Activated CD8-positive, alpha-beta memory T cell treated with anti-CD3 and anti-CD28 coated beads, Interleukin-2, amount 50 U/mL, for 4 hours (primary cell): ENCODE measurements at places on chromosomes 13 and 19.
A peak's percentile ranks its signal among the peaks of the same experiment; 100 is the strongest.

DNA sequence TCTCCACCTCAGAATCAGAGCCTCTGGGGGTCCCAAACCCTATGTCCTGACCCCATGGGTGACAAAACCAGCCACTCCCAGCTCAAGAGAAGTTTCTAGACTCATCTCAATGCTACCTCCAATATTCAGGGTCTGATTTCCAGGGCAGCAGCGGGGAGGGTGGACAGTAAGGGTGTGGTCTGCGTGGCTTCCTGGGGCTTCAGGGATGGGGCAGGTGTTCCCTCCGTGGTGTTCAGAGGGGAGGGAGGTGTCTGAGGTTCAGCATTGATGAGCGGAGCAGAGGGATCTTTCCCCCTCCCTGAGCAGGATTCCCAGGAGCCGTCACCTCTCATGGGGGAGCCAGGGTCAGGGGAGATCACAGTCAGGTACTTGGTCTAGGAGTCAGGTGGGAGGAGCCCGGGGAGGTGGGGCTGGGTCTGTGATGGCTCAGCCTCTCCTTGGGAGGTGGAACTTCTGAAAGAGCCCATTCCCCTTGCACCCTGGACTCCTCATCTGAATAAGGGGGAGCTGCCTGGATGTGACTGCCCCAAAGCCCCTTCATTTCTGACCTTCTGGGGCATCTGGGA lies 2.9 kb downstream of the LILRA2 start:
- no peak for DNase-seq

- DNase-seq: no peak
Measured at GRCh38 chr13:93953841-93954240, 525.6 kb downstream of the DCT start.

- DNase-seq: no peak
Measured at GRCh38 chr13:45621950-45622349, 6.4 kb upstream of the ERICH6B start.

DNA sequence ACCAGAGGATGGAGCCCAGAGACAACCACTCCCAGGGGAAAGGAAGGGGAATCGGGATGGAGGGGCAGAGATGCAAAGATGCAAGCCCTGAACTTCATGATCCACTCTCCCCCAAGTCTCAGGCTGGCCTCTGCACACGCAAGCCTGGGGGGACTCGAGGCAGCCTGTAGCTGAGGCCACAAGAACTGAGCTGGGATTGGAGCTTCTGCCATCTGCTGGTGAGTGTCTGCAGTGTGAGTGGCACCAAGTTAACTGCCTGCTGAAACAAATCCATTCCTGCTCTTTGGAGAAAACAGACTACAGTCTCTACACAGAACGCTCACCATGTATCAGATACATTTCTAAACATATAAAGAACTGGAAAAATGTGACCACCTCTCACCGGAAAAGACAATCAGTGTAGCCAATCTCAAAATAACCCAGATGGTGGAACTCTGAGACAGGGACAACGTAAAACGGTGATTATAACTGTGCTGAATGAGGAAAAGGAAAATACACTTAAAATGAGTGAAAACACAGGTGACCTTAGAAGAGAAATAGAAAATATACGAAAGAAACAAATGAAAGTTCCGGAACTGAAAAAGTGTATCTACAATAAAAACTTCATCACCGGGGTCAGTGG lies 62.1 kb downstream of the KLF2 start:
- DNase-seq: peak; percentile 56

DNA sequence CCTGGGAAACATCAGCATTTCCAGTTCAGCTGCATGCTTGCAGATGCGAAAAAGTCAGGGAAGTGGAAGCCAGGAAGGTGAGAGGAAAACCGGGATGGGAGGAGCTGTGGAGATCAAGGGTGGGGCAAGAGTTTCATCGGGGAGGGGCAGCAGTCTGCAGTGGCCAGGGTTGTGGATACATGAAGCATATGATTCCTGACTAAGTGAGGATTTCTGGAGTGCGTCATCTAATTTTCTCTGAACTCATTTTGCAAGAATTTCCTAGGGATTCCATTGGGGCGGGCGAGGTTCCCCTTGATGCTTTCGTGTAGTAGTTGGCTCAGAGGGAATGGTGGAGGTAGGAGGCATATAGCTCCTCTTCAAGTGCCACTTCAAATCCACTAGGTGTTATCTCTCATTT lies 344.1 kb upstream of the TMTC4 start:
- DNase-seq: no peak

GRCh38 chr13:42847891-42848663 lies 66.7 kb downstream of the FAM216B start:
- DNase-seq: no peak

DNA sequence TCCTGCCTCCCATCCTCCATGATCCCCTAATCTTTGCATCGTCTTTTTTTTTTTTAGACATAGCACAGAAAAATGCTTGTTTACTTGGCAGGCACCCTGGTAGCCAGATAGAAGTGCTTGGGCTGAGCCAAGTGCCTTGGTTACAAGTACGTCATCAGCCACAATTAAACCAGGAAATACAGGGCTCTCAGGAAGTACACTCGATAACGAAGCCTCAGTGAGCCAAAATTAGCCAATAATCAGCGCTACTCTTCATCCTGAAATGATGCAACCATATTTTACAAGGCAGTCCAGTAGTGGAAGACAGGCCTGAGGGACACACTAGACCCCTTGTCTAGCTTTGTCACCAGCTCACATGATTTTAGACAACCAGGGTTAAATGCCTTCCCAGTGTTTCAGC lies 194.0 kb upstream of the NBEA start:
- DNase-seq: no peak

DNA sequence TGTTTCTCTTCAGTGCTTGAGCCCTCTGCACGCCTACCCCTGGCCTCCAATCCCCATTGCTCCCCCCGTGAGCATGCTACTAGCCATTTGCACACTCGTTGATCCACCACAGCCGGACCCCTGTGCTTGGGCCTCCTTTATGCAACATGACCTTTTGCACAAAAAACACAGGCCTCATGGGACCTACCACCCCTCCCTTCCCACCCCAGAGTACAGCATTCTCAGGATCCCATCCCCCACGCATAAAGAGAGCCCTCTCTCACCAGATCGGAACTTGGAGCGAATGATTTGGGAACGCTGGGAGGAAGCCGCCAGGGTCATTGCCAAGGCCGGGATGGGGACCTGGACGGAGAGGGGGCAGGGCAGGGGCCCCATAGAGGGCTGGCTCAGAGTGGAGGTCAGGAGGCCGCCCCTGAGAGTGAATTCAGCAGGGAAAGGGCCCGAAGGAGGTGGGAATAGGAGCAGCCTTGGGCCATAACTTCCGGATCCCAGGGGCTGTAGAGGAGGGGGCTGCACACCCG lies 754 bp downstream of the MAMSTR start:
- no peak for DNase-seq

- peak; percentile 62 for DNase-seq
Measured at GRCh38 chr19:56105090-56105701, 15.9 kb downstream of the ZNF787 start.

DNA sequence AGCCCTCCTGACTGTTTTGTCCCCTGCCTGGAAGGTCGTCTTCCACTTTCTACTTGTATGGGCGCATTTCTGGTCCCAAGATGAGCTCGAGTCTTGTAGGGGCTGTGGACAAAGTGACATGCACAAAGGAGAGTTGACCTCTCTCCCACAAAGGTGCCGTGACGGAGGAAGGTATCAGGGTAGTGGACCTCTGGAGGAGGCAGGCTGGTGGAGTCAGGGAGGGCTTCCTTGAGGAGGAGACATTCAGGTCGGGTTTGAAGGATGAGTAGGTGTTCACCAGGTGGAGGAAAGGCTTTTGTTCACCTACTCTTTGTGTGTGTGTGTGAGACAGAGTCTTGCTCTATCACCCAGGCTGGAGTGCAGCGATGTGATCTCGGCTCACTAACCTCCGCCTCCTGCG lies 1.7 kb downstream of the CYTH2 start:
- DNase-seq: no peak

DNA sequence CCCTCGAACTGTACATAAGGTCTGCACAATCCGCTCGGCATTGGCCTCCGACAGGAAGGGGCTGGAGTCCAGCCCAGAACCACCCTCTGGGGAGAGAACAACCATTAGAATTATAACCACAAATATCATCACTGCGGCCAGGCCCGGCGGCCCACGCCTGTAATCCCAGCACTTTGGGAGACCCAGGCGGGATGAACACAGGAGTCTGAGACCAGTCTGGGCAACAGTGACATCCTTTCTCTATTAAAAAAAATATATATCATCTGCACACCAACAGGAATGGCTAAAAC lies 11.4 kb downstream of the COQ8B start:
- no peak for DNase-seq

DNA sequence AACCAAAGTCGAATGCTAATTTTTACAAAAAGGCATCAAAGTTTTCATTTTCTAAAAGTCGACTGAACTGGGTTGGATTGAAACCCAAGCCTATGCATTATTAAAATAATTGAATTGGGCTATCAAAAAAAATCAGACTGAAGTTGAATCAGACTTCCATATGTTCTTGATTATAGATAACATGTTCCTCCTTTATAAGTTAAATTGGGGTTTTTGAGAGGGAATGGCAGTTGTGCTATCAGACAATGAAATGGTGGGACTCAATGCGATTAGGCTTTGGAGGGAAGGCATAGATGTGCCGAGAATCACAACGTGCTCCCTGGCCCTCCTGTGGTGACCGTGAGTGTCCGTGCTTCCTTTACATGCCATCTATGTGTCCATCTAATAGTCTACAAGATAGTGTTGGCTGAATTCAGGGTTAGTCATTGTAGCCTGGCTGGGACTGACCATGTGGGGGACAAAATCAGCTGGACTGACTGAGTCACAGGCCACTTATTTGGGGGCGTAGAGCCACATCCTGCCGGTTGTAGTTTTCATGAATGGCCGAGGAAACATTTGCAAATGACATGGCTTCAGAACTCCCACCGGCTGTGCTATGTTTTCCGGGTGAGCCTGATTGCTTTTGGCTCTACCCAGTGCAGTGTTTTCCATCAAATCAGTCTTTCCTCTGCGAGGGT lies 37.1 kb upstream of the OLFM4 start:
- DNase-seq: no peak

DNA sequence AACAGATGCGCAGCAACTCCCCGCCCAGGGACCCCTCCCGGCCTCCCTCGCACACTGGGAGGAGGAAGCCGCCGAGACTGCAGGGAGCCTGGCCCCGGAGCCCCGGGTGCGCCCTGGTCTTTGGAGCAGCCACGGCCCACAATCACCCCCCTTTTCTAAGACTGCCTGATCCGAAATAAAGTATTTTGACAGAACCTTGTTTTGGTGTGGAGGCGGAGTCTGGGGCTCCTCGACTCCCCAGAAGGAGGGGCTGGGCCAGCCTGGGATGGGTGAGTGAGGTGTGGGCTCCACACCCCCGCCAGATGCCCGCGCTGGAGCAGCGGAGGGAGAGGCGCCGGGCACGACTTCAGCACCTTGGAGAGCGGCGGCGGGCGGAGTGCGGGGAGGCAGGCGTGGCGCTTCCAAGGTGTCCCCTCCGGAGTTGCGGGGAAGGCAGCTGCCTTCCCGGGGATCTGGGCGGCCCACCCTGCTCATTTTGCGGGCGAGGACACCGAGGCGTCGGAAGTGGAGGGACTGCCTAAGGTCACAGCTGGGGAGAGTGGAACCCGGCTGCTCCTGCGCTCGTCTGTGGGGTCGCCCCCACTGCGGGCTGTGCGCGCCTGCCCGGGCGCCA lies 9.4 kb downstream of the SIRT6 start:
- DNase-seq: peak; percentile 67

DNA sequence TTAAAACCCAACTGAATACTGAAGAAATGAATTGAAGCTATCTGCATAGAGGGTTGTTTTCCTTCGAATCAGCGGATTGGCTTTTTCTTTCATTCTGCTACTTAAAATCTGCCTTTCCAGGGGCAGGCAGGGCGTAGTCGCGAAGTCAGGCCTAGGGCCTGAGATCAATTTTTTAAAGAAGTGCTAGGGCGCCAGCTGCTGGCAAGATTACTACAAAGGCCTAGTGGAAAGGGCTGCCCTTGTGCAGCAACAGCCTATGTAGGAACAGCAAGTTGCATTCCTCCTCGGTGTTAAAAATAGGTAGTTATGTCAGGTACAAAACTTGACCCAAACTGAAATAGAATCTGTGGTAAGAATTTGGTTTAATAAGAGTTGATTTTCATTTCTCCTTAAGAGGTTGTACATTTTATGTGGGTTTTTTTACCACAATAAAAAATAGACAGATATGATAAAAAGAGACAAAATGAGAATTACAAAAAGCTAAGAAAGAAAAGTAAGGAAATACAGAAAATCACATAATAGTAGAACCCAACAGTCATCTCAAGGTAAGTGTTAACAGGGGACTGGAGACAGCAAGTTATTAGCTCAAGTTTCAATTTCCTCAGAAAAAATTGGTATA lies 9.5 kb upstream of the URAD start:
- DNase-seq: no peak

GRCh38 chr13:101611491-101612475 lies 159.3 kb downstream of the ITGBL1 start:
- DNase-seq: no peak

GRCh38 chr13:110453797-110454196 lies 107.7 kb downstream of the RAB20 start:
- DNase-seq: no peak

DNA sequence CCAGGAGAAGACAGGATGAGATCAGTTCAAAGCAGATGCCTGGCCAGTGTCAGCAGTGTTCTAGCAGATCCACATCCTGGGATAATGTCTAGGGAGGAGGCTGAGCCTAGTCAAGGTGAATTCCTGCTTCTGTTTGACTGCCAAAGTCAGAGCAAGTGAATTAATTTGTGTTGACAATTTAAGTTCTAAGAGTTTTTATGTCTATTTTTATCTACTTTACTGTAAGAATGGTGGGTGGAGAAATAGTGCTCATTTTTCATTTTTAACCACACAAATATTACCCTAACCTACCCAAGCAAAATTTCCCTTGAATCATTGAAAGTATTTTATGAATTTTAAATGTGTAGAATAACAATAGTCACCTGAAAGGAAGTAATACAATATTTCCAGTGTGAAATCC lies 207.6 kb upstream of the SLC10A2 start:
- no peak for DNase-seq

- no peak for DNase-seq
Measured at GRCh38 chr13:78020861-78021260, 102.2 kb upstream of the EDNRB start.

DNA sequence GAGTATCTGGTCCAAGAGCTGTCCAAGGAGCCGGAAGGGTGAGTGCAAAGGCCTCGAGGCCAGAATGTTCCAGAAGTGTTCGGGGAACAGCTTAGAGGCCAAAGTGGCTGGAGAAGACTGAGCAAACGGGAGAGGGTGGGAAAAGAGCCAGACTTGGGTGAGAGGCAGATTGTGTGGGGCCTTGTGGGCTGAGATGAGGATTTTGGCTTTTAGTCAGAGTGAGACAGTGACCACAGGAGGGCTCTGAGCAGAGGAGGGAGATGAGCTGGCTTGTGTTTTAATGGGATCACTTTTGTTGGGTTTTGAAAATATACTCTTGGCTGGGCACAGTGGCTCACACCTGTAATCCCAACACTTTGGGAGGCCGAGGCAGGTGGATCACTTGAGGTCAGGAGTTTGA lies 5.6 kb downstream of the NANOS2 start:
- no peak for DNase-seq

DNA sequence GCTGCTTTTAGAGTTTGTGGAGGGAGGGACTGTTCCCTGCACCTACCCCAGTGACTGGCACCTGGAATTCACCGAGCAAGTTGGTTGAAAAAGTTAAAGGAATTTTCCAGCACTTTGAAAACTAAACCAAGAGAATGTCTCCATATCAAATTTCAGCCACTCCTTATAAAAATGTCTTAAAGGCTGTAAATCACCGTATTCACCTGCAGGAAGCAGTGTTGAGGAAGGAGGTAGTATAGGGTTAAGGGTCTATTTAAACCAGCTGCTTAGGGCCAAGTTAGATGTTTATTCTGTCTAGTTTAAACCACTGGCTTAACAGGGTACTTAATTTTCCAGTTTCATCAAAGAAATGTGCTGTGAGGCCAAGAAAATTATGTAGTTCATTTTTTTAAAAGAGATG lies 3.8 kb upstream of the RAB20 start:
- no peak for DNase-seq
